ENCODE measurements at places on chromosomes 5 and 9.

- DNase-seq: no peak
Observed at GRCh38 chr9:94250456-94250855, 8.6 kb upstream of the ZNF169 start.

- no peak for DNase-seq
Observed at GRCh38 chr9:114847492-114848417, 41.9 kb upstream of the TNFSF15 start.

GRCh38 chr9:4665357-4665756 is 923 bp downstream of the SPATA6L start:
- no peak for DNase-seq

GRCh38 chr5:43520615-43521014 is 5.7 kb upstream of the C5orf34 start:
- DNase-seq: no peak

Data from osteoblast (primary cell).